ENCODE measurements at places on chromosomes 11 and 22.

- no peak for DNase-seq
These were observed 5.2 kb downstream of the APOL4 start for GRCh38 chr22:36196254-36197064.

- no peak for DNase-seq
These were observed at the start of gene FOLR1 for GRCh38 chr11:72191961-72192381. TSS of gene FOLR1 (plus strand) at chr11:72192140. CDS start at chr11:72192174, 34 bp downstream.

- no peak for DNase-seq
These were observed 46.3 kb upstream of the MPEG1 start for GRCh38 chr11:59259047-59259446.

DNA sequence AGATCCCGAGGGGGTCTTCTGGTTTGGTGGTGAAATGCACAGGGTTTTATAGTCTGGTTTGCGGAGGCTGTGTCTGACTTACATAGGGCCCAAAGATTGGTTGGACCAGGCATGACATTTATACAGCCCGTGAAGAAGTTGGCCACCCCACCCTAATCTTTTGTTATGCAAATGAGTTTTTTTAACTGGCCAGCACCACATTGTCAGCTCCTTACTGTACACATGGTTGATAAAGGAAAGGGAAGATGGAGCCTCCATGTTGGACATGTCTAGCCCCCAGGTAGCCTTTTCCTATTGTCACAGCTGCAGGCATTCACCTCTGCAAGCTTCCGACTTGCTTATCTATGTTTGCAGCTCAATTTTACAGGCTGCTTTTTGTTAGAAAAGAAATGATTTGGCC is 70.1 kb downstream of the WT1 start:
- DNase-seq = no peak

GRCh38 chr11:86070142-86071056 is 1.5 kb upstream of the PICALM start:
- no peak for DNase-seq

DNA sequence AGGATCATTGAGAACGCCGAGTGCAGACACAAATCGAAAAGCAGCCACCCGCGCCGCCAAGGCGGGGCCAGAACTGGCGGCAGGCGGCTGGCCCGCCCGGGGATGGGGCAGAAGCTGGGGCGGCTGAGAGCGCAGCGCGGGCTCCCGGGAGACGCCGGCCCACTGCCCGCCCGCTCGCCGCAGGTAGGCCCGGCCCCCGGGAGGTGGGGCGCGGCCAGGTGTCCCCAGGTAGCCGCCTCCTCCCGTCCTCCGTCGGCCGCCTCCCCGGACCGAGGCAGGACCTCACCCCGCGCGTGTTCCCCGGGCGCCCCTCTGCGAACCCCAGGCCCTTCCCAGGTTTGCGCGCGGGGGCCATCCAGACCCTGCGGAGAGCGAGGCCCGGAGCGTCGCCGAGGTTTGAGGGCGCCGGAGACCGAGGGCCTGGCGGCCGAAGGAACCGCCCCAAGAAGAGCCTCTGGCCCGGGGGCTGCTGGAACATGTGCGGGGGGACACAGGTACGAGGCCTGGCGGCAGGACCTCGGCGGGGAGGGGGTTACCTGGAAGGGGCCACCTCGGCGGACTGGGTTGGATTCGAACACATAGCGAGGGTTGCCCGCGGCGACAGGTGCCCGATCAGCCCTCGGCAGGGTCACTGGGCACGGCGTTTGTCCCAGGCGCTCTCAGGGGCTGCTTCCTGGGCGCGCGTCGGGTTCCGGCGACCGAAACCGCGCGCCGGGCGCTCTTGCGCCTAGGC is at the start of gene PRRG4:
PRRG4 (plus strand) TSS at position 248 of the 733 bp plus-strand sequence. CDS start 603 bp downstream, outside the sequence.
- peak; percentile 59 for DNase-seq

GRCh38 chr11:78304201-78304600 is 113.4 kb downstream of the GAB2 start:
- DNase-seq = no peak

DNA sequence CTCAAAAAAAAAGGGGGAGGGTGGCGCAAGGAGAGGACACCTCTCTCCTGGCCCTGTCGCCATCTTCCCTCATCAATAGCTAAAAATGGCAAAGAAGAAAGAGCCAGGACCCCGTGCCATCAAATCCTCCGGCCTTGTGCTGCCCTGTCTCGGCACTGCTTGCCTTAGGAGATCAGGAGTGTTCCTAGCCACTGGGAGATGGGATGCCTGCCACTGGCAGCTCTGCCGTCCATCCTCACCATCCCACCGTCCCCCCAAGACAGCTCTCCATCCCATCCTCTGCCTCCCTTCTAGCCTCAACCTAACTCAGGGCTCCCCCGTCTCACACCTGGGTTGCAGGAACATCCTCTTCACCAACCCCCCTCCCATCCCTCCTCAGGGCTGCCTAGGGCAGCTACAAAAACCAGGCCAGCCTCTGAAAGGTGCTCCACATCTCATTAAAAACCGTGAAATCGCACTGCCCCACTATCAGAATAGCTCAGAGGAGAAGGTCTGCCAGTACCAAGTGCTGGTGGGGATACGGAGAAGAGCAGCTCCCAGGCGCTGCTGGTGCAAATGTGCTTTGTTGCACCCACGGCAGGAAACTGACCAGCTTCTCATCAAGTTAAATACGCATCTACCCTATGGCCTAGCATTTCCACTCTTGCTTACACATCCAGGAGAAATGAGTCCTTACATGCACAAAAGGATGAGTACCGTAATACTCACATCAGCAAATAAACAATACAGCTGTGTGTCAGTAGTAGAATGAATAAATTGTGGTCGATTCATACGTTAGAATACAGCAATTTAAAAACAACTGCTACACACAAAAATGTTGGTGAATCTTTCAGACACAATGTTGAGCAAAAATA is 31.7 kb upstream of the GCAT start:
- DNase-seq = no peak

DNA sequence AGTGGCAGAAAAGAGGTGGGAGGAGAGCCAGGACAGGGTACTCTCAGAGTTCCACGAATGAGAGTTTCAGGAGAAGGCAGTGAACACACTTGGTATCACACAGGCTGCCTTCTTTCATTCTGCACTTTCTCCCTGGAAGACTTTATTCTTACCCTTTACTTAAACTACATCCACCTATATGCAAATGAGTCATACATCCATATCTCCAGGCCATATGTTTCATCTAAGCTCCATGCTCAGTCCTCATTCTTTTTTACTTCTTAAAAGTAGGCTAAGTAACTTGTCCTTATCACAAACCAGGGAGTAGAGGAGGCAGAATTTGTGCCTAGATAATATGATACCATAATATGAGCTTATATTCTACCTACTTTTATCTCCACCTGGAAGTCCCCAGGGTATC is 6.2 kb upstream of the HYLS1 start:
- no peak for DNase-seq

- DNase-seq = no peak
These were observed 160.2 kb upstream of the LARGE1 start for GRCh38 chr22:34080433-34080832.

- no peak for DNase-seq
These were observed 21.2 kb downstream of the UPB1 start for GRCh38 chr22:24516301-24516737.

DNA sequence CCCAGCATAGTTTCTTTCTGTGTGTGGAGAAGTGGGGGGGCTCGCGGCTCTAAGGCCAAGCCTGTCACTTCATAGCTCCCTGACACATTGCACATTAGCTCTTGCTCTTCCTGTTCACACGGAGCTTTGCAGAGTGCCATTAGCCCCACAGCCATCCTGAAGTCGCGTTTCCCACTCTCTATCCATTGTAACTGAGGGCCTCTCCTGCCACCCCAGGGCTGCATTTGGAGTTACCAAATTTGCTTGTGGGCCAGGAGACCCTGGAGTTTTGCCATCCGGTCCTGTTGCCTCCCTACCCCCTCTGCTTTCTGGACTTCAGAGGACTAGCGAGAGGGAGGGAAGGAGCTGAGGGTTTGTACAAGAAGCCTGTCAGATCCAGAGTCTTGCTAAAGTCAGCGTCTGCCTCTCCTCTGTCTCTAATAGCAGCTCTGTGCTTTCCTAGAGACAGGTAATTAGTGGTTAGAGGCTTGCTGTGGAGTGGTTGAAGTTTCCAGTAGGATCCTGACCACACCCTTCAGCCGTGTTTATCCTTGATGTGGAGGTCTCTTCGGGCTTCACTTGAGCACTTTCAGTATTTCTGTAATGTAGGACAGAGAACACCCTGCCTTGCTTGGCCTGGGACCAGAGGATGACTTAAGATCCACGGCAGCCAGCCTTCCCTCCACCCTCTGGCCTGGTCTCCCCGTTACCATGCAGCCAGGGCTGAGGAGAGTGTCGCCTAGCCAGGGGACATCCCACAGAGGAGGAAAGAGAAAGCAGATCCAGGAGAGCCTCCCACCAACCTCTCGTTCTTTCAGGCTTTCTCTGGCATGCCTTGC is 14.1 kb downstream of the DCPS start:
- no peak for DNase-seq

DNA sequence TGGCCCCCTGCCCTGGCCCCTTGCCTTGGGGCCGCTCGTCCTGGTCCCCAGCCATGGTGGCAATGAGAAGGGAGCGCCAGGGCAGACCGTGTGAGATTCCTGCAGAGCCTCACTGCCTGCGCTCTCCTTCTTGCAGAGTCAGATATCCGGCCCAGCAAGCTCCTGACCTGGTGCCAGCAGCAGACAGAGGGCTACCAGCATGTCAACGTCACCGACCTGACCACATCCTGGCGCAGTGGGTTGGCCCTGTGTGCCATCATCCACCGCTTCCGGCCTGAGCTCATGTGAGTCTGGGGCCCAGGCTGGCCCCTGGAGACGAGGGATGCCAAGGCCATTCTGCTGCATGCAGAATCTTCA is 114.1 kb downstream of the MICAL2 start:
- no peak for DNase-seq

- no peak for DNase-seq
These were observed 29.3 kb upstream of the OR8B8 start for GRCh38 chr11:124474779-124475178.

DNA sequence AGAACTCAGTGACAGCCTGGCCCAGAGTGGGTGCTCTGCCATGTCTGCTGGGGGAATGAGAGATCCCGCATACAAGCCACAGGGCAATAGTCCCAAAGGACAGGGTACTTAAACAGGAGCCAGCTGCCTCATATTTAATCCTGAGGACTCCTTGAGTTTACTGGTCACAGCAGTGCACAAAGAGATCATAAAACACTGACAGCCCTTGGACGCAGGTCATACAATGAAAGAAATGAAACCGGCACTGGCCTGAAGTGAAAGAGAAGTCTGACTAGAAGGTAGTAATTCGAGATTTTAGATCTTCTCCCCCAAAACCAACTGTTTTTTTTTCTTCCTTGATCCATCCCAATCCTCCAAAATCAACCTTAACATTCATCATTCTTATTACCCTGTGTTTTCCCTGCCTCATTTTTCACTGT is 299.8 kb upstream of the SYN3 start:
- no peak for DNase-seq

GRCh38 chr11:62124186-62125113 is 639 bp downstream of the INCENP start:
- DNase-seq = no peak

GRCh38 chr11:121930004-121930965 is 185.7 kb downstream of the BLID start:
- DNase-seq = no peak

DNA sequence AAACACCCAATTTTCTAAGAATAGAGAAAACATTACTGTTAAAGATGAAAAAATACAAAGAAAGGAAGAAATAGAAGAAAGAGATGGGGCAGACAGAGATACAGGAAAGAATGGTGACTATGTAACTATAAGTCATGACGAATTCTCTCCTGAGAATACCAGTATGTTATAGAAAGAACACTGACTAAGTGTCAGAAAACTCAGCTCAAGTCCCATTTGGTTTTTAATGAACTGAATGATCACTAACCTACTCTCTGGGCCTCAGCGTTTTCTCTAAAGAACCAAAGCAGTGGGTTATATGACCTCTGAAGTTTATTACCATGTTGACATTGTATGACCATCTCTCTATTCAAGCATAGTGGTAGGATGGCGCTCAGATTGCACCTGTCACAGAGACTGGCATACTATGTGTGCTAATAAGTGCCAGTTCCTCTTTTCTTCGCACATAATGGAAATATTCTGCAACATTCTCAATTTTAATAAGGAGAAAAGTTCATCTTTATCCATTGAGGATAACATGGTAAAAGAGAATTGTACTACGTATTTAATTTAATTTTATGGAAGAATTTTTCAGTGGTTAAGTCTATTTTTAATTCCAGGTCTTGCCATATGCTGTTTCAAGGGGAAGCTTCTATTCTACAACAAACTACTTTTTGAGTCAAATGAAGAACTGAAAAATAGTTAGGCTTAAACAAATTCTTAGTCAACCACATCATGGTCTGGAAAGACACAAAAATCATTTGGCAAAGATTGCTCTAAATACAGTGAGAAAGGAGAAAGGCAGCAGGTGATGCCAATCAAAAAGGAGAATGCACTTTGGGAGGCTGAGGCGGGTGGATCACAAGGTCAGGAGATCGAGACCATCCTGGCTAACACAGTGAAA is 25.0 kb upstream of the EED start:
- DNase-seq = no peak

DNA sequence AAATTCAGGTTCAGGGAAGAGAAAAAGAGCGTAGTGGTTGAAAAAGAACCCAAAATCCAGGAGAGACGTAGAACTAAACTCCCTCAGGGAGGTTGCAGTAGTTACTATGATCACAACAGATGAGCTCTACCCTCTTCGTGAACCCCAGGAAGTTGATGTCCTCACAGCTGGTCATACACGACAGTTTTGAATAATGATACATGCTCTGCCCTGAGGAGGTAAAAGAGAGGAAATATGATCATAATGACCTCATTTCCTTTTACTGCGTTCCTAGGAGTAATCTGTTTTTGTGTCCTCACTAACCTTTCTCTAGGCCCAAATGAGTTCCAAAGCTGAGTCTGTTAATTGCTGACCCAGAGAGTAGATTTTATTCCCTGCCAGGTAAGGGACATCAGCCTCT is 1.3 kb downstream of the PATE2 start:
- DNase-seq = no peak

DNA sequence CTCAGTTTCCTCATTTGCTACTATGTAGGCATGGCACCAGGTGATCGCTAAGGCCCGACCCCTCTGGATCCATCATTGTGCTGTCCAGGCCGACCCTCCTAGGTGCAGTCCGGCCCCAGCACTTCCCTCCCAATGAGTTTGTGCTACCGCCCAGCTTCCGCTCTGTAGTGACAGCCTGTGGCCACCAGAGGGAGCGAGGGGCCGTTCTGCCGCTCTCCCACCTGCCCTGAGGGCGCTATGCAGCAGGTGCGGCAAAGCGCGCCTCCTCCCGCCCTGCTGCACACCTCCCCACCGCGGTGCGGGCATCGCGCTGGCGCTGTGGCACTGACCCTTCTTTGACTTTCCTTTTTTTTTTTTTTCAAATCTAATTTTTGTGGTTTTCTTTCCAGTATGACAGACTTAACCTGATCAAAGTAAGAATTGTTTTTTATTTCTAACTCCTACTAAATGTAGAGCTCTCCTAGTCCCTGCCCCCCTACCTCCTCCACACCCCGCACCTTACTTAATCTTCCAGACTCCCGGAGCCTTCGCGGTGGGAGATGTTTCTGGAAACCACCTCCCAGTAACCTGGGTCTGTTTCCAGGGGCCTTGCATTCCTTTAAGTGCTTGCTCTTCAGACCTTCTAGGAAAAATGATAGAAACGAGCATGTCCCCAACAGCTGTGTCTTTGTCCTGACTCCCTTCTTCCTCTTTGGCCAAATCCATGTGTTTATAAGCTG is 73.7 kb downstream of the SCN3B start:
- DNase-seq = no peak

- no peak for DNase-seq
These were observed 66.3 kb downstream of the PRDM11 start for GRCh38 chr11:45212566-45213315.

- DNase-seq = no peak
These were observed 29.2 kb downstream of the ABTB2 start for GRCh38 chr11:34328632-34328910.

- no peak for DNase-seq
These were observed 10.8 kb downstream of the TCN2 start for GRCh38 chr22:30617819-30618218.

GRCh38 chr11:11520231-11521015 is 101.4 kb downstream of the GALNT18 start:
- no peak for DNase-seq

Measured in frontal cortex (tissue), 4 donors.